ENCODE measurements at places on chromosomes 2 and 18.

GRCh38 chr2:13113002-13113401 lies 396.3 kb downstream of the TRIB2 start:
- no peak for DNase-seq

DNA sequence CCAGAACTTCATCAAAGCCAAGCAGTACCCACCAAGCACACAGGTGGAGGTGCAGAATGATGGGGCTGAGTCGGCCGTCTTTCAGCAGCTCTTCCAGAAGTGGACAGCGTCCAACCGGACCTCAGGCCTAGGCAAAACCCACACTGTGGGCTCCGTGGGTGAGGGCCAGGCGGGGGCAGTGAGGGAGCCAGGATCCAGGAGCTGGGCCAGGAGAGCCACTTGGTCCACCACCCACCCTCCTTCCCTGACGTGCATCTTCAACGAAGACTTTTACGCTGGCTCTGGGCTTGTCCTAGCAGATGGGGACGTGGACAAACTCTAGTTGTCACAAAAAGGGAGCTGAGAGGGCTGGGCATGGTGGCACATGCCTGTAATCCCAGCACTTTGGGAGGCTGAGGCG lies 11.8 kb downstream of the VIL1 start:
- no peak for DNase-seq

GRCh38 chr18:79582978-79583377 lies 96.6 kb upstream of the CTDP1 start:
- no peak for DNase-seq

GRCh38 chr2:54512663-54513362 lies 56.7 kb downstream of the SPTBN1 start:
- DNase-seq: no peak

DNA sequence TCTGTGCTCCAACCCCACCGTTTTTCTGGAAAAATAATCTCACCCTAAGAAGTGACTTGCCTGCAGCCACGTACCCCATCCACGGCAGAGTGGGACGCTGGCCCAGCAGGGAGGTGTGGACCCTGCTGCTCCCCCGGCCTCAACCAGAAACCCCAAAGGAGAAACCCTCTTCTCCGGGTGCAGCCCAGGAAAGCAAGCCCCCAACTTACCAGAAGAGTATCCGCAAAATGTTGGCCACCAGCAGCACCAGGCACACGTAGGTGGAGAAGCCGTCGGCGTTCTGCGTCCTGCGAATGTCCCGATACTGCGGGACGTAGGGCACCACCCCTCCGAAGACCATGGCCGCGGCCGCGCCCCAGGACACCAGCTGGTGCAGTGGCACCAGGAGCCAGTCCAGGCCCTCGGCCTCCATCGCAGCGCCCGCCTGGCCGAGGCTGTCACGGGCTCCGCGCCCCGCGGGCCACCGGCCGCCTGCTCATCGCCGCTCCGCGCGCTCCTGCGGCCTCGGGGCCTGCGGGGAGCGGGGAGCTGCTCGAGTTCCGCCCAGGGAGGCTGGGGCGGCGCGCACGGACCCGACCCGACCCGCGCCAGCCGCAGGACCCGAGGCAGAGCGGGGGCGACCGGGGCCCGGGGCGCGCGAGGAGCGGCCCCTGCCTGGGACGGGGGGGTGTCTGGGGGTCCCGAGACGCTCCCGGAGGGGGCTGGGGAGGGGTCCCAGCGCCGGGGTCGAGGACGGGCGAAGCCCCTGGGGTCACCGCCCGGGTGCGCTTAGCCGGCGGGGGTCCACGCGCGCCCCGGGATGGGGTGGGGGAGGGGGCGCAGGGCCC lies 725 bp downstream of the SLC66A2 start:
- no peak for DNase-seq

GRCh38 chr2:111094691-111095090 lies 26.0 kb upstream of the BCL2L11 start:
- DNase-seq: no peak

- DNase-seq: no peak
Measured at GRCh38 chr2:12389344-12390045, 327.2 kb upstream of the TRIB2 start.
